Urothelium cell line (cell line): ENCODE measurements at places on chromosomes 11 and 22.

DNA sequence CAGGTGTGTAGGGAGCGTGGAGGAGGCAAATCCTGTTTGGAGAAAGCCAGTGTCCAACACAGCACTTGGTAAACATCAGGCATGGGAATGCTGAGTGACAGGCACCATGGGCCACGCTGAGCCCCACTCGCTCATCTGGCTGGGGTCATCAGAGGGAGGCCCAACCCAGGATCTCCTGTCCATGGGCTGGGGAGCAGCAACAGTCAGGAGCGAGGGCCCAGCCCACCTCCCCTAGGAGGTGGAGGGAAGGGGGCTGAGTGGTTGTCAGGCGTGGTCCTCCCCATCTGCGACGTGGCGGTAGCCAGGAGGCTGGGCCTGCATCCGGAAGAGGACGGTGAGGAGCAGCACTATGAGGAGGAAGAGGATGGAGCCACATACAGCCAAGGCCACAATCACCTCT, 8.8 kb downstream of the ACP2 start:
- DNase-seq: no peak

- no peak for DNase-seq
Measured at GRCh38 chr22:40605761-40606160, 30.8 kb downstream of the MRTFA start.

- no peak for DNase-seq
Measured at GRCh38 chr22:32991353-32992101, 66.7 kb downstream of the SYN3 start.

GRCh38 chr11:72591785-72592502, 82.3 kb downstream of the PDE2A start:
- DNase-seq: no peak

DNA sequence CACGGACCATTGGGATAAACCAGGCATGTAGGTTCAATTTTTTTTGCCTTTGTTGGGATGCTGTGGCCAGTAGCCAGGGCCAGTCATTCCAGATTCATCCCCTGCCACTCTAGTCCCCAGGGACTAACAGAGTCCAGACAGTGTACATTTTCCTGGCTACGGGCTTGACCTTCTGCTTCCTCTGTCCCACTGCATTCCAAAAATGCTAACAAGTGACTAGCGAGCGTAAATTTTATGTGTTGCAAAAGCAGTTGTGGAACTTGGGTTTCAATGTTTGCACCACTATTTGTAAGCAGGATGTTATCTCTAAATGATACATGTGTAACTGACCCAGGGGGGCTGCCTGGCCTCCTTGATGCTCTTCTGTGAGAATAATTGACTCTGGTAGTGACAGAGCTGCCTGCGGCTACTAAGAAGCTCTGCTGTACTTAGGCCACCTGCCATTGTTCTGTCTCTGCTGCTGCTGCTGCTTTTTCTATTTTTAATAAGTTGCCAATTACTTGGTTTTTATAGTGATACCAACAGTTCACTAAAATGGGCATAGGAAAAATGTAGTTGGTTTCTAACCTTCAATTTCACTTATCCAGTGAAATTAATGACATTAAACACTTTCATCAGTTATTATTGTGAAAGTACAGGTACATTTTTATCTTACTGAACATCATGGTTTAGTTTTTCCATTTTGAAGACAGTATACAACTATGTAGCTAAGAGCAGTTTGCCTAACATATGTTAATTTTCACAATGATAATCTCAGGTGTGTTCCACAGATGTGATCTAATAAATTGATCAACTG, 26.8 kb downstream of the TNRC6B start:
- no peak for DNase-seq

DNA sequence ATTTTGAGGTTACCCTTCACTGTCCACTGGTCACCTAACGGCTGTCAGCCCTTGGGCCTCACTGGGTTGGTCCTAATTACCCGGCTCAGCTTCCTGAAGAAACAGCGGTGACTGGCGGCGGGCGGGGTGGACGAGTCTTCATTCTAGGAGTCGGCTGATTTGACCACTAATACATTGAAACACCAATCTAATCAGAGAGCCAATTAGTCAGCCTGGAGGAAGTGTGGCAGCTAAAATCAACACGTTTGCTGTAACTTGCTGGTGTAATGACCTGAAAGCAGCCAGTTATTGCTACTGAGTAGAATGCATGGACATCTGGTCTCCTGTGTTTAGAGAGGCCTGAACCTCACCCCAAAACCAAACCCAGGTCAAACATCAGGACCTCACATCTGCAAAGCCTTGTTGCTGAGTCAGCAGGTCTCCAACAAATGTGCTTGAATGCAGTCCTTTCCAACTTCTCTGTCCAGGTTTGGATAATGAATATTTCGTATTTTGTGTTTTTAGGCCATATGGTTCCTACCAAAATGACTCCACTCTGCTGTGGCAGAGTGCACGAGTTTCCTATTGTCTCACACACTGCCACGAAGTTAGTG, 496.4 kb downstream of the BRD1 start:
- no peak for DNase-seq

- no peak for DNase-seq
Measured at GRCh38 chr11:109892321-109892794, 200.8 kb upstream of the ZC3H12C start.

DNA sequence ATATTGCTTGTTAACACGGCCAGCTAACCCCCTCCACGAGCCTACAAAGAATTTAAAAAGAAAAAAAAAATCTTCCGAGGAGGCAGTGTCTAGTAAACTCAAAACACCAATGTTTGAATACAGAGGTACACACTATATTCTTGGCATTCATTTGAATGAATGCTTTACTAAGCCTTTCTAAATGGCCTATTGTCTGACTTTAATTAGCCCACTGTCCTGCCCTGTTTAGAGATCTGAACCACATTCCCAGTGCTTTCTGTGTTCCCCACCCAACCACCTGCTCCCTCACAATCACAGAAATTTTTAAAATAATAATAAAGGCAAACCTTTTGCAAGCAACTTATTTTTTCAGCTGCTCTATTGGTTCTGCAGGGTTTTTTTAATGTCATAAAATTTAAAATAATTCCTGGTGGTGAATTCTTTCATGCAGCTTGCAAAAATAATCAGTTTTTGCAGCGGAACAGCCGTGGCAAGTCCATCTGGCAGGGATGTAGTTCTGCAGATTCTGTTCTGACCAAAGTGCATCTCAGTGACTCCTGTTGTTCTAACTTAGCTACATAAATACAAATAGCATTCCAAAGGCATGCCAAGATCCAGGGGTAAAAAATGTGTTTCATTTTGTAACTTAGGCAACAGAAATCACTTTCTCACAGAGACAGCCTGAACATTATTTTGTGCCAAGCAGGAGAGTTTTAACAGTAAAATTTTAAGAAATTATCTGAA, 23.8 kb downstream of the POU2AF2 start:
- DNase-seq: no peak

GRCh38 chr22:28883917-28884746, 760 bp downstream of the ZNRF3 start:
- DNase-seq: peak; percentile 66

- no peak for DNase-seq
Measured at GRCh38 chr11:96869207-96869606, 479.4 kb downstream of the JRKL start.

DNA sequence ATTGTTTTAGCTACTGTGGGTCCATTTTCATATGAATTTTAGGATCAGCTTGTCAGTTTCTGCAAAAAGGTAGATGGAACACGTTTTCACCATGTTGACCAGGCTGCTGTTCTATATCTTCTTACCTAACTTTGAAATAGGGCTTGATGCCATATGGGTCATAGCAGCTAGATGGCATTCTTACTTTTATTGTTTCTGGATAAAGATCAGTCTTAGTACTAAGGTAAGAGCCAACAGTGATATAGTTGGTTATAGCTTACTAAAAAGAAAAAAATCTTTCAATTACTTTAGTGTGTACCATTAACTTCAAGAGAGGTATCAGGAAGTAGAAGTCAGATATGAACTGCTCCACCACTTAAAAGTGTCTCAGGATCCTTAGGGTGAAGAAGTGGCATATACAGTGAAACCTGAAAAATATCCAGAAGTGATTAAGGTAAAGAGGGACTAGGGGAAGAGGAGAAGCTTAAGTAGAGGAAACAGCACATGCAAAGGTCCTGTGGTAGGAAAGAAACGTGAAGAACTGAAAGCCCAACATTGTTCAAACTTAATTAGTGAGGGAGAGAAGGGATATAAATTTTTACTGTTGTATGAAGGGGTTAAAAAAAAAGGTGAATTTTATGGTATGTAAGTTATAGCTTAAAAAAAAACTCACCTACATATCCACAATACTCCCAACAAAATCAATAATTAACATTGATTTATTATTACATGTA, 59.9 kb upstream of the B3GNT6 start:
- DNase-seq: no peak

- DNase-seq: no peak
Measured at GRCh38 chr11:121575250-121575962, 122.6 kb upstream of the SORL1-AS1 start.
